RPMI7951 (cell line): ENCODE measurements at places on chromosomes 12 and 14. TPM values are rescaled to one million over a fixed set of nuclear protein-coding genes. Genes with fewer than 3 reads are reported as not detected.
A peak's percentile ranks its signal among the peaks of the same experiment; 100 is the strongest.

DNA sequence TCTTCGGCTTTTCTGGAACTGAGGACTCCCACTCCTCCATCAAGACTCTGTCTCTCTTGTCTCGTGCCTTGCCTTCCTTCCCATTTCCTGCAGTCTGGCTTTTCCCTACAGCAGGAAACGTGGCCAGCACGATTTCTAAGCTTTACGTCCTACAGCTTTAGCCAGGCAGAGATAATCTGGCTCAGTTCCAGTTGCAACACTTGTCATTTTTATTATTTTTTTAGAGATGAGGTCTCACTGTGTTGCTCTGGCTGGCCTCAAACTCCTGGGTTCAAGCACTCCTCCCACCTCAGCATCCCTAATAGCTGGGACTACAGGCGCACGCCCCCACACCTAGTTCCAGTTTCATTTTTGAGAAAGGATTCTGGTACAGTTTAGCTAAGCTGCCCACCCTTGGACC, 19.9 kb downstream of the CALM1 start:
- no peak for DNase-seq

DNA sequence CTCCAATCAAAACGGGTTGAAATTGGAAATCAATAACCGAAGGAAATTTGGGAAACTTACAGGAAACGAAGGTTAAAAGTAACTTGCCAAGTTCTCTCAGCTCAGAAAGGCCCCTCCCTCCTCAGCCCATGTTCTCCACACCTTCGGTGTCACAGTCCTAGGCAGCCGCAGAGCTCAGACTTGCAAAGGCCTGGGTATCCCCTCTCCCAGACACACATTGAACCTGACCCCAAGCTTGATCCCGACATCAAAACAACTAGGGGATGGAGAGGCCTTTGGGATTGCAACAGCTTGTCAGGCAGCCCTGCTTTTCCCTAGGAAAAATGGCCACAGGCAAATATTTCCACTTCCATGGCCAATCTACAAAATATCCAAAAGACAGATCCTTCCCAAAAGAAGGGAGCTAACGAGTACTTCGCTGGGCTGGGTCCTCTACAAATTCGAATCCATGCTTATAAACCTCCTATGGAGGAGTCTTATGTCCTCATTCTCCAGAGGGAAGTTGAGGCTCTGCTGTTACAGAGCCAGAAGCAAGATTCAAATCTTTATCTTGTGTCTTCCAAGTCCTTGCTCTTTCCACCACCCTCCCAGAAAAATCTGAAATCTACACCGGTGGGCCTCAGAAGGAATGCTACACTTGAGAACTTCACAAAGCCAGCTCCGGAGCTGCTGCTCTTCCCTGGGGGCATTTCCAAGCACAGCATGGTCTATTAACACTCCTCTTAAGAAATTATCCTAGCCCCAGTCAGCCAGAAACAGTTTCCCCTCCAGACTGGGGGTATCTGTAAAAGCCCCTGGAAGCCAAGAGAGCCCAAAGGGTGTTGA, 35.7 kb upstream of the PNMA1 start:
- DNase-seq = no peak

GRCh38 chr12:128543971-128544370, 277.0 kb downstream of the TMEM132C start:
- no peak for DNase-seq

- DNase-seq = no peak
Measured at GRCh38 chr12:22310275-22310674, 24.2 kb downstream of the ST8SIA1 start.

DNA sequence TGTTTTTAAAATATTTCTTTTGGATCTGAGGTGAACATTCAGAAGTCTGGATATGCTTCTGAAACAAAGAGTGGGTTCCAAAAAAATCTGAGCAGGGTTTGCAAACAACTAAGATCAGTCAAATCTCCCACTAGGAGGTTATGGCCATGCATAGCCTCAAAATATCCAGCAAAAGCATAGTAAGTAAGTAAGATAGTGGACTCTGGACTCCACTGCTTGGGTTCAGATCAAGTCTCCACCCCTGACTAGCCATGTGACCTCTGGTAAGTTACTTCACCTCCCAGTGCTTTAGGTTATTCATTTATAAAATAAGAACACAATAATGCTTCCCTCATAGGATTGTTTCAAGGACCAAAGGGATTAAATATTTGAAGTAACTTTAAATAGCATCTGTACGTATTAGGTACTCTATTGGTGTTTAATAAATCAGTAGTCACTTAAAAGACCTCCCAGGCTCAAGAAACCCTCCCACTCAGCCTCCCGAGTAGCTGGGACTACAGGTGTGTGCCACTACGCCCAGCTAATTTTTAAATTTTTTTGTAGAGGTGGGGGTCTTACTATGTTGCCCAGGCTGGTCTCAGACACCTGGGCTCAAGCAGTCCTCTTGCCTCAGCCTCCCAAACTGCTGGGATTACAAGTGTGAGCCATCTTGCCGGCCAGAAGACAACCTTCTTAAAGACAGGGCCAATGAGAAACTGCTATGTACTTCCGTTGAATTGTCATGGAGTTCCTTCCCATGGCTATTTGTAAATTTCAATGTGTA, 95.7 kb upstream of the SOX5 start:
- no peak for DNase-seq

DNA sequence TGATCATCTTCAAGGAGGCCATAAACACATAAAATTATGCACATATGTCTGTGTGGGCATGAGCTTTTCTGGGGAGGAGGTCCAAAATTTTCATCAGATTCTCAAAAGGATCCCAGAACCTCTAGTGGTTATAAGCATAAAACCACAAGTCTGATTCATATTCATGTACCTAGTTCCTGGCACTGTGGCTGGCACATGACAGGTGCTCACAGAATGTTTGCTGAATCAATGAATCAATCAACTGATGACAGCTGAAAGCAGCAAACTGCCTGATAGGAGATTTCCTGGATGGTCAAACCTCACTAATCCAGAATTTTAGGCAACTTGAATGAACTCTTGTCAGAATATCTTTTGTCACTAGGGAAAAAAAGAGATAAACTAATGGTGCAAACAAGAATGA, 13.5 kb upstream of the CMKLR1 start:
- no peak for DNase-seq

DNA sequence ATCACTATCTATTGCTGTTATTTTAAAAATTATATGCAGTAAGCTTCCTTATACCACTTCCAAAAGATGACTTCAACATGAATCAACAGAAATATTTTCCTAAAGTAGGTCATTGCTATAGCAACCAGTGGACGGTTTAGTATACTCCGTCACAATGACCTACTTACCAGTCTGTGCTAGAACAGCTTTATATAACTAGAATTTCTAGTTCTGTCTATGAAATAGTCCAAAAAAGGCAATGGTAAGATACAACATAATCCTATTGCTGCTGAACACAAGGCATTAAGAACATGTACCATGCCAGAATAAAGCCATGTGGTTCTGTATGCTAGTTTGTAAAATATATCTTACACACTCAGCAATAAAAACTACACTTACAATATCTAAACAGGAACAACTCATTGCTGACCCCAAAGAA, 40.7 kb upstream of the MTERF2 start:
- DNase-seq = peak; percentile 73

The POTEG gene
- total RNA-seq = 0.29 TPM in 1 of 2 replicates, not detected in the other

The MFAP5 gene
- total RNA-seq = 0.68 TPM in 1 of 2 replicates, not detected in the other

DNA sequence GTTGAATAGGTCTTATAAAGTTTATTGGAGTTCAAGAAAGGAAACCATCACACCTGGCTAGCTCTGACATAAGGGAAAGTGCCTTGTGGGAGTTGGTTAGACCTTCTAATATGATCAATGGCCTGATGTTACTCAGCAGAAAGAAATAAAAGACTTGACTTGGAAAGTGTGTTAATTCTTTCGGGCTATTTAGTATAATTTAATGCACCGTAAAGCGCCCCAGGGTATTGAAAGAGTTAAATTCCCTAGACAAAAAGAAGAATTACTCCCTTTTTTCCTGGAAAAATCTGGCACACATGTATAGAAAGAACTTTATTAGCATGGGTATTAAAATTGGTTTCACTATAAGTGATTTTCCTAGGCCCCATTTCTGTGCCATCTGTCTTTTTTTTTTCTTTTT, 1125.7 kb upstream of the FLRT2 start:
- no peak for DNase-seq
